ENCODE measurements at places on chromosomes 6 and 20. TPM values are rescaled to one million over a fixed set of nuclear protein-coding genes. Genes with fewer than 3 reads are reported as not detected.
A peak's percentile ranks its signal among the peaks of the same experiment; 100 is the strongest.

DNA sequence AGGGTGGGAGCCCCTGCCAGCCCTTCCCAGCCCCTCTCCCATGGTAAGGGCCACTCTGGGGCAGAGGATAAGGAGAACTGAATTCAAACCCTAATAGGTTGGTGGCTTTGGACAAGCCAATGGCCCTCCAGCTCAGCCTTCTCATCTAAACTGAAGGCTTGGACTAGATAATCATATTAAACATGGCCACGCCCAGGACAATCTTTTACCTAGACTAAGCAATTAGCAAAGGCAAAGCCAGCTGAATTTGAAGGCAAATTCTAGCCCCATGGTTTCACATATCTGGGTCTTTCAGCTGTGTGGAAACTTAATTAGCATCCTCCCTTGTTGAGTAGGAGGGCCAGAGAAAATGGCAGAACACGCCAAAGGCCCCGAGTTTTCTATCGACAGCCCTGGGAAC, 10.7 kb downstream of the SLC22A23 start:
- no peak overlapping the region for H3K27ac ChIP-seq
- H3K36me3 ChIP-seq: no peaks in the 10 kb centered on the region
- DNase-seq: no peak
- no peaks in the 10 kb centered on the region for H3K27me3 ChIP-seq

- peaks cover 12% of the 10 kb centered on the region for H3K4me1 ChIP-seq
- H3K27ac ChIP-seq: no peak overlapping the region
- DNase-seq: no peak
- H3K4me3 ChIP-seq: no peak overlapping the region
- H3K27me3 ChIP-seq: no peaks in the 10 kb centered on the region
- no peaks in the 10 kb centered on the region for H3K36me3 ChIP-seq
Observed at GRCh38 chr6:34305982-34306708, 57.3 kb upstream of the SMIM29 start.

GRCh38 chr20:4064144-4064909, 49.0 kb upstream of the RNF24 start:
- H3K4me3 ChIP-seq: no peak overlapping the region
- no peaks in the 10 kb centered on the region for H3K36me3 ChIP-seq
- peaks cover 39% of the 10 kb centered on the region for H3K4me1 ChIP-seq
- DNase-seq: no peak
- H3K27ac ChIP-seq: peak overlapping the region; percentile 74

Gene PBOV1
- total RNA-seq: not detected

DNA sequence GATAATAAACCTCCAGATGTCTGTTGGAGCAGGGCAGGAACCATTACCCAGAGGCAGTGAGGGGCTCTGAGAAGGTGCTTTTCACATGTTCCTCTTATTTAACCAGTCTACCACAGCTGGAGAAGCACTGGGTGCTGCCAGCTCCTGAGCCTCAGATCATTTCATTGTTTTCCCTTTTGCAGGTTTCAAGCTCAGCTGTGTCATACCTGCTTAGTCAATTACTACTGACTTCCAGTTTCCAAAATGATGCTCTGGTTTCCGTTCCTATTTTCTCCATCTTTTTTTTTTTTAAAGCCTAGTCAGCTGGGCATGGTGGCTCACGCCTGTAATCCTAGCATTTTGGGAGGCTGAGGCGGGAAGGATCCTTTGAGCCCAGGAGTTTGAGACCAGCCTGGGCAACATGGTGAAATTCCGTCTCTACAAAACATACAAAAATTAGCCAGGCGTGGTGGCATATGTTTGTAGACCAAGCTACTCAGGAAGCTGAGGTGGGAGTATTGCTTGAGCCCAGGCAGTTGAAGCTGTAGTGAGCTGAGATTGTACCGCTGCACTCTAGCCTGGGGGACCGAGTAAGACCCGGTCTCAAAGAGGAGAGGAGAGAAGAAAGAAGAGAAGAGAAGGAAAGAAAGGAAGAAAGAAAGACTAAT, 6.7 kb downstream of the FLOT1 start:
- H3K4me3 ChIP-seq: no peak overlapping the region
- no peak for DNase-seq
- peaks cover 87% of the 10 kb centered on the region for H3K36me3 ChIP-seq
- peaks cover 46% of the 10 kb centered on the region for H3K4me1 ChIP-seq
- H3K27me3 ChIP-seq: no peaks in the 10 kb centered on the region

Gene FIG4
- 15.2 TPM for total RNA-seq

GRCh38 chr6:142112451-142113061, 20.2 kb upstream of the GJE1 start:
- no peak overlapping the region for H3K4me3 ChIP-seq
- no peak for DNase-seq
- no peaks in the 10 kb centered on the region for H3K27me3 ChIP-seq
- no peaks in the 10 kb centered on the region for H3K36me3 ChIP-seq

DNA sequence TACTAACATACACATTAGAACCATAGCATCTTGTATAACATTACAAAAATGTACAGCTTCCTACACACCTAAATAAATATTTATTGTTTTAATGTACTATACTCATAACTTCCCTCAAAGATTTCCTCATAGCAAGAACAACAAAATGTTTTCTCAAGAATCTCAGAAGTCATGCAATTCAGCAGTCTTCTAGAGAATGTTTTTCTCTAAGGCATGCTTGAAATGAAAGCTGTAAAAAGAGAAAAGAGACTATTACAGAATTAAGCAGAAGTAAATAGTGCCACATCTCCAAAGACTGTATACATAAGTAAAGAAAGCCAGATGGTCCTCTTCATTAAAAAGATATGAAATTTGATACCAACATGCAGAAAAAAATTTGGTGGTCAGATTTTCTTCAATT, 672.2 kb downstream of the EPM2A start:
- no peak overlapping the region for H3K4me3 ChIP-seq
- H3K27ac ChIP-seq: no peak overlapping the region
- no peaks in the 10 kb centered on the region for H3K36me3 ChIP-seq
- H3K4me1 ChIP-seq: no peaks in the 10 kb centered on the region
- no peaks in the 10 kb centered on the region for H3K27me3 ChIP-seq

Gene SLC25A27
- total RNA-seq: 39.3 TPM

DNA sequence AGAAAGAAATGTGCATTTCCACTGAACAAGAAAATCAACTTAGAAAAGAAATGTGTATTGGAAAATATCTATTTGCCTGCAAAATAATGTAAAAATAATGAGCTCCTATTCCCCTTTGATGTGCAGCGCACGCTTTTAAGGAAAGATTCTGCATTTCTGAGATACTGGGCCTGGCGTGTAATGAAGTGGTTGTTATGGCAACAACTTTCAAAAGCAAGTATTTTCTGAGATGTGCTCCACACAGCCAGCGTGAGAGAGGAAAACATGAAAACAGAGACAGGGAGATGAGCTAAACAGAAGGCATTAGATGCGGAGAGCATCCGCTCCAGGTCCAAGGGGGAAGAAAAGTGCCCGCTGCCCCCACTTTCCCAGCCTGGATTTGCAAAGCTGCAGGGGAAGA, 39.1 kb upstream of the GTSF1L start:
- DNase-seq: no peak
- no peaks in the 10 kb centered on the region for H3K36me3 ChIP-seq
- H3K4me3 ChIP-seq: no peak overlapping the region
- no peaks in the 10 kb centered on the region for H3K27me3 ChIP-seq
- no peak overlapping the region for H3K27ac ChIP-seq
- H3K4me1 ChIP-seq: no peaks in the 10 kb centered on the region

Gene GJA10
- total RNA-seq: not detected

DNA sequence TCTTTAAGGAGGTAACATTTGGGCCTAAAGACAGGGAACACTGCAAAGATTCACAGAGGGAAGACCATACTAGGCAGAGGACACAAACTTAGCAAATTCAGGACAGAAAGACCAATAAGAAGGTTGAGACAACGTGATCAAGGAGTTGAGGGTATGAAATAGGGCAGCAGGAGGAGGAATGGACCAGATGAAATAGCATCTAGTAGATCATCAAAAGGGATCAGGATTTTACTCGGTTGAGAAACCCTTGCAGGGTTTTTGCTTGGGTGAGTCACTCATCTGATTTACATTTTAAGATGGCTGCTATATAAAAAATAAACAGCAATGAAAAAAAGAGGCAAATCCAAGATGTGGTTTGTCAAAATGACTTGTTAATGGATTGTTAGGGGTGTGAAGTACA, 4.7 kb downstream of the BCLAF1 start:
- no peaks in the 10 kb centered on the region for H3K36me3 ChIP-seq
- no peaks in the 10 kb centered on the region for H3K27me3 ChIP-seq
- H3K4me3 ChIP-seq: no peak overlapping the region
- peaks cover 88% of the 10 kb centered on the region for H3K4me1 ChIP-seq
- H3K27ac ChIP-seq: no peak overlapping the region
- DNase-seq: no peak

- DNase-seq: no peak
- peaks cover 17% of the 10 kb centered on the region for H3K4me1 ChIP-seq
- no peaks in the 10 kb centered on the region for H3K27me3 ChIP-seq
- H3K36me3 ChIP-seq: no peaks in the 10 kb centered on the region
Observed at GRCh38 chr6:43842231-43842794, 72.3 kb downstream of the VEGFA start.

Gene FAM83C
- 16.9 TPM for total RNA-seq

- no peak overlapping the region for H3K27ac ChIP-seq
- DNase-seq: no peak
- no peaks in the 10 kb centered on the region for H3K36me3 ChIP-seq
Observed at GRCh38 chr6:168411793-168412192, 29.2 kb upstream of the SMOC2 start.

GRCh38 chr6:164227952-164228522, 813.5 kb downstream of the QKI start:
- no peak overlapping the region for H3K4me3 ChIP-seq
- H3K27ac ChIP-seq: no peak overlapping the region
- no peaks in the 10 kb centered on the region for H3K4me1 ChIP-seq
- DNase-seq: no peak
- H3K27me3 ChIP-seq: no peaks in the 10 kb centered on the region
- no peaks in the 10 kb centered on the region for H3K36me3 ChIP-seq

GRCh38 chr20:52481443-52481842, 289.9 kb upstream of the ZFP64 start:
- no peaks in the 10 kb centered on the region for H3K27me3 ChIP-seq
- no peak overlapping the region for H3K4me3 ChIP-seq
- H3K27ac ChIP-seq: no peak overlapping the region
- H3K36me3 ChIP-seq: no peaks in the 10 kb centered on the region

GRCh38 chr6:63799813-63800212, 164.2 kb downstream of the PHF3 start:
- H3K27ac ChIP-seq: no peak overlapping the region
- H3K4me1 ChIP-seq: peaks cover 12% of the 10 kb centered on the region
- no peak for DNase-seq
- no peaks in the 10 kb centered on the region for H3K27me3 ChIP-seq

- no peaks in the 10 kb centered on the region for H3K36me3 ChIP-seq
- no peak for DNase-seq
- H3K27ac ChIP-seq: no peak overlapping the region
- peaks cover 10% of the 10 kb centered on the region for H3K4me1 ChIP-seq
- H3K27me3 ChIP-seq: no peaks in the 10 kb centered on the region
Observed at GRCh38 chr6:143322386-143322785, 128.1 kb downstream of the ADAT2 start.

GRCh38 chr6:82951389-82951788, 114.3 kb downstream of the UBE3D start:
- no peaks in the 10 kb centered on the region for H3K27me3 ChIP-seq
- no peak overlapping the region for H3K4me3 ChIP-seq
- no peak overlapping the region for H3K27ac ChIP-seq
- no peaks in the 10 kb centered on the region for H3K36me3 ChIP-seq
- no peak for DNase-seq

GRCh38 chr6:33716379-33716778, 4.9 kb upstream of the UQCC2 start:
- peaks cover 32% of the 10 kb centered on the region for H3K4me1 ChIP-seq
- H3K27me3 ChIP-seq: no peaks in the 10 kb centered on the region
- no peaks in the 10 kb centered on the region for H3K36me3 ChIP-seq
